Stimulated activated CD4-positive, alpha-beta T cell treated with anti-CD3 and anti-CD28 coated beads, Interleukin-1b, Interleukin-23, amount 100 ng/mL, for 24 hours (primary cell): ENCODE measurements at places on chromosomes 16 and 17.

GRCh38 chr16:19582050-19582831, 26.7 kb downstream of the VPS35L start:
- no peak for DNase-seq

GRCh38 chr16:63982110-63982509, 1139.8 kb downstream of the CDH11 start:
- no peak for DNase-seq

GRCh38 chr17:73740370-73740769, 96.1 kb upstream of the SDK2 start:
- no peak for DNase-seq

GRCh38 chr17:48497103-48497502, 33.7 kb downstream of the HOXB1 start:
- no peak for DNase-seq

GRCh38 chr17:74960570-74961342, 11.8 kb downstream of the HID1 start:
- DNase-seq, result no peak

GRCh38 chr17:28648698-28649097, 3.7 kb upstream of the BLTP2 start:
- no peak for DNase-seq

DNA sequence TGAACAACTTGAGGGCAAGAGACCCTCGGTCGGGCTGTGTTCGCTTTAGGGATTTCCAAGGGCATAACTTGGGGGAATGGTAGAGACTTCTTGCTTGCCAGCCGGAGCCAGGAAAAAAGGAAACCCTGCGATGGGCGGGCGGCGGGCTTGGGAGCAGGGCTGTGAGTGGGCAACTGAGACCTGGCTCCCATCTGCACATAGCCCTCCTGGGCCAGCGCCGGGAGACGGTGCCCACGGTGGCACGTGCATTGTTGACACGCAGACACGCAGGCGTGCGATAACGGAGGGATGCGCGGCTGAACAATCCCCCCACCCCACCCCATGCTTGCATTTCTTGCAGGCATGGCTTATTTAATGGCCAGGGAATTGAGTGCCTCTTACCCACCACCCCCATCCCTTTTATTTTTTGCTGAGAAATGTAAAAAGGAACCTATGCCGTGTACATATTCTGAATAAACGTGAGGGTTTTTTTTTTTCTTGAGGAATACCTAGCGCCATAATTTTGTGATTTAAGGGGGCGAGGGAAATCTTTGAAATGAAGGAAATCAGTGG, 17.1 kb upstream of the ZFHX3 start:
- DNase-seq, result no peak

GRCh38 chr17:9230346-9230745, 209.0 kb downstream of the NTN1 start:
- DNase-seq, result no peak

DNA sequence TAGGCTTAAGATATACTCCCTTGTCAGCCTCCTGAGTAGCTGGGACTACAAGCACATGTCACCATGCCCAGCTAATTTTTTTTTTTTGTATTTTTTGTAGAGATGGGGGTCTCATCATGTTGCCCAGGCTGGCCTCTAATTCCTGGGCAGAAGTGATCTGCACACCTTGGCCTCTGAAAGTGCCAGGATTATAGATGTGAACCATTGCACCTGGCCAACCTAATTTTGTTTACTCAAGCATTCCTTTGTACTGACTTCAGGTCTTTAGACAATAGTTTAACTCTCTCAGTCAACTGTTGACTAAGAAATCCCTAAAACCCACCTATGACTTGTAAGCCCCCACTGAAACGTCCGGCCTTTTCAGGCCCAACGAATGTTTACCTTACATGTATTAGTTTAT, 628.3 kb upstream of the CDH8 start:
- DNase-seq, result no peak

- no peak for DNase-seq
Observed at GRCh38 chr17:81148571-81148970, 16.7 kb upstream of the PVALEF start.
